ENCODE measurements at places on chromosomes 1 and 21. TPM values are rescaled to one million over a fixed set of nuclear protein-coding genes. Genes with fewer than 3 reads are reported as not detected.

DNA sequence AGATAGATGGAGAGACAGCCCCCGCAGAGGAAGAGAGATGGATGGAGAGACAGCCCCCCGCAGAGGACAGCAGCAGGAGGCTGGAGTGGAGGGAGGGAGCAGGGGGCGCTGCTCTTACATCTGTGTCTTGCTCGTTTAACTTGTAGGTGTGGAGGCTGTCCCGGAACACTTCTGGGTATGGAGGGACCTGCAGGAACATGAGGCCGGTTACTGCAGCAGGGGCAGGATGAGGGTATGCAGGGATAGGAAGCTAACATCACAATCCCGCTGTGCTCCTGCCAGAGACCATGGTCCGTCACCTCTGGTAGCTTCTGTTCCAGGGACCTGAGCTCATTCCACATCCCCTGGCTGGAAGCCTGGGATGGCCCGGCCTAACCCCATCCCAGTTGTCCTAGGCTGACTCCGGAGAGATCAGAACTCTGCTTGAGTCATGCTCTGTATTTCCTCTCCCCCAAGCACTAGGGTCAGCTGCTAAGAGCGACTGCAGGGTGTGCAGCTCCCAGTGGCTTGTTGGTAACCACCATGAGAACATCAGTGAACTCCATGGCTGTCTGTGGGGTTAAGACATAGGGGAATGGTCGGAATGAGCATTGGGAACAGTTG lies 36.7 kb upstream of the GOLT1A start:
- no peaks in the 10 kb centered on the region for H3K4me1 ChIP-seq
- no peak for DNase-seq
- H3K27ac ChIP-seq = no peak overlapping the region
- H3K27me3 ChIP-seq = peaks cover 5% of the 10 kb centered on the region
- no peak overlapping the region for H3K4me3 ChIP-seq

DNA sequence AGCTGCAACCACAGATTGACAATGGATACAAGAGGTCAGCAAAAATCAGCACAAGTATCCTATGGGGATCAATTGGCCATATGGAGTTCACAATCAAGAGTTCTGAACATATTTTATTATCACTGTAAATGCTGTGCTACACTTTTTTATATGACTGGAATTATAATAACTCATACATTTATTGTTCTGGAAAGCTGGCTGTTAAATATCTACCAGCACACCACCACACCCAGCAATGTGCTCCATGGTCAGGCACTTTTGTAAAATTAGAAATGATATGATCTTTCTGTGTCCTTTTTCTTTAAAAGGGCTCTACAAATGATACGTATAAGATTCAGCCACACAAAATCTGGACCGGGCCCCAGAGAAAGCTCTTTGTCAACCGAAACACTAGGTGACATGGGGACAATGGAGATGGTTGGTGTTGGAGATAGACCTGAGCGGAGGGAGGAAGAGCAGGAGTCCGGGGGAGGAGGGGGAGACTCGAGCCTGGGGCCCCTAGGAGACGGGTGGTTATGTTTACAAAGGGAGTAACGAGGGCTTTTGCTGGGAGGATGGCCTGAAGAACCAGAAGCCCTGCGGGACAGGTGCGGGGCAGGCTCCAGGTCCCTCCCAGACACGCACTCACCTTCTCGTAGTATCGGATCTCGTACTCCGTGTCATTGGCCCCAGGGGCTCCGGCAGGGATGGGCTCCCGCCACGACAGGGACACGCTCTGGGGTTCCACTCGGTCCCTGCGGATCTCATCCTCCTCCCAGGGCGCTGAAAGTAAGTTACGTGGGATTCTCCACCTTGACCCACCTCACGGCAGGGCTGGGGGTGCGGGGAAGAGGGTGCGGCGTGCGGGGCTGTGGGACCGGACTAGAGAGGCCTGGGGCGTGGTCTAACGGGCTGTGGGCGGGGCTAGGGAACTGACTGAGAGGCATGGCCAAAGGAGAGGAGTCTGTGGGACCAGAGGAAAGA lies 30.0 kb downstream of the EPHA10 start:
- no peak overlapping the region for H3K4me3 ChIP-seq
- peaks cover 6% of the 10 kb centered on the region for H3K36me3 ChIP-seq
- no peak overlapping the region for H3K27ac ChIP-seq
- DNase-seq = no peak
- no peaks in the 10 kb centered on the region for H3K4me1 ChIP-seq

Gene FCRL5
- polyA plus RNA-seq = 138 TPM

- H3K36me3 ChIP-seq = no peaks in the 10 kb centered on the region
- H3K27me3 ChIP-seq = no peaks in the 10 kb centered on the region
- peak overlapping the region; percentile 31 for H3K4me3 ChIP-seq
- no peak overlapping the region for H3K27ac ChIP-seq
Observed at GRCh38 chr1:93004566-93005251, 43.4 kb upstream of the DIPK1A start.

Gene TATDN3
- 39.6 TPM for polyA plus RNA-seq

GRCh38 chr1:110433803-110434202 lies 17.1 kb upstream of the PROK1 start:
- H3K27ac ChIP-seq = no peak overlapping the region
- H3K36me3 ChIP-seq = no peaks in the 10 kb centered on the region
- peaks cover 10% of the 10 kb centered on the region for H3K27me3 ChIP-seq
- H3K4me3 ChIP-seq = no peak overlapping the region
- DNase-seq = no peak

GRCh38 chr21:34761758-34762330 lies 93.0 kb downstream of the CLIC6 start:
- H3K36me3 ChIP-seq = no peaks in the 10 kb centered on the region
- H3K4me1 ChIP-seq = no peaks in the 10 kb centered on the region
- no peaks in the 10 kb centered on the region for H3K27me3 ChIP-seq

DNA sequence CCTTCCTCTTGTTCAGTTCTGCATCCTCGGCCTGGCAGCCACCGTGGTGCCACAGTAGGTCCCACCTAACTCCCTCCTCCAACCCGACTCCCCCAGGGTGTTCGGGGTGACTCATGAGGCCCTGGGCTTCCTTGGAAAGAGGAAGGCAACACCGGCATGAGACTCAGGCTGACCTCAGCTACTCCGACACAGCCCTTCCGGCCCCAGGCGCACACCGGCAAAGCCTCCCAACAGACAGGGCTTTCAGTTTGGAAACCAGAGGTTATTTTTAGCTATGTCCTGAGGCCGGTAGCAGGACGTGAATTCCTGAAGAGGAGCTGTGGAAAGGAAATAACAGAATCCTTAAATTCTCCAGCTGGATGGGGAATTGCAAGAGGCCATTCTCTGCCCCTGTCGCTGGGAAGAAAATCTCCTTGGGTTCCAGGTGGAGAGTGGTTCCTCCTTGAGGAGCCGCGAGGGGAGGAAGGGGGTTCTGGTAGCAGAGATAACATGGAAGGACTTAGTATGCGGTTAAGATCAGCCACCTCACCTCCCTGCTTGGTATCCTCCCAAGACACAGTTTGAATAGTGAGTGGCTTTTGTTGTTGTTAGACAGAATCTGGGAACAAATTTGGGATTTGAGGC lies 24.4 kb downstream of the PLXNA2 start:
- H3K4me1 ChIP-seq = no peaks in the 10 kb centered on the region
- peaks cover 22% of the 10 kb centered on the region for H3K36me3 ChIP-seq

Gene SLC25A34
- not detected for polyA plus RNA-seq

Gene COL16A1
- polyA plus RNA-seq = not detected

Gene SLC19A2
- 0.44 TPM for polyA plus RNA-seq

DNA sequence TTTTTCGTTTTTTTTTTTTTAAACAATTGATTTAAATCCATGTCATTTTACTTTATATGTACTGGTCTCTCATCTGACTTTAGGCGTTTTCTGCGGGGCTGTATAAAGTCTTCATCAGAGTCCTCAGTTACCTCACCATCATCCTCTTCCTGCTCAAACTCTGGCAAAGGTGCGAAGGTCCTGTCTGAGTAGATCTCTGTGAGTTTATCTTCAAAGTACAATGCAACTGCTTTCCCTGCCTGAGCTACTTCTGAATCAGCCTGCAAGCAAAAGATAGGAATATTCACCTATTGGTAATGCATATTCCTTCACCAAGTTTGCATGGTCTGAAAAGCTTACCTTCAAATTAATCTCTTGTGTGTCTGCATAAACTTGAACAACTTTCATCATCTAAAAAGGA lies 113.4 kb downstream of the TRIM33 start:
- no peaks in the 10 kb centered on the region for H3K27me3 ChIP-seq
- no peaks in the 10 kb centered on the region for H3K4me1 ChIP-seq
- no peak overlapping the region for H3K27ac ChIP-seq
- DNase-seq = no peak

GRCh38 chr21:43192501-43193081 lies 23.8 kb downstream of the CRYAA start:
- DNase-seq = no peak
- no peak overlapping the region for H3K27ac ChIP-seq
- peak overlapping the region; percentile 32 for H3K4me3 ChIP-seq

Gene RHOC
- 66.6 TPM for polyA plus RNA-seq

Gene DCDC2B
- not detected for polyA plus RNA-seq

DNA sequence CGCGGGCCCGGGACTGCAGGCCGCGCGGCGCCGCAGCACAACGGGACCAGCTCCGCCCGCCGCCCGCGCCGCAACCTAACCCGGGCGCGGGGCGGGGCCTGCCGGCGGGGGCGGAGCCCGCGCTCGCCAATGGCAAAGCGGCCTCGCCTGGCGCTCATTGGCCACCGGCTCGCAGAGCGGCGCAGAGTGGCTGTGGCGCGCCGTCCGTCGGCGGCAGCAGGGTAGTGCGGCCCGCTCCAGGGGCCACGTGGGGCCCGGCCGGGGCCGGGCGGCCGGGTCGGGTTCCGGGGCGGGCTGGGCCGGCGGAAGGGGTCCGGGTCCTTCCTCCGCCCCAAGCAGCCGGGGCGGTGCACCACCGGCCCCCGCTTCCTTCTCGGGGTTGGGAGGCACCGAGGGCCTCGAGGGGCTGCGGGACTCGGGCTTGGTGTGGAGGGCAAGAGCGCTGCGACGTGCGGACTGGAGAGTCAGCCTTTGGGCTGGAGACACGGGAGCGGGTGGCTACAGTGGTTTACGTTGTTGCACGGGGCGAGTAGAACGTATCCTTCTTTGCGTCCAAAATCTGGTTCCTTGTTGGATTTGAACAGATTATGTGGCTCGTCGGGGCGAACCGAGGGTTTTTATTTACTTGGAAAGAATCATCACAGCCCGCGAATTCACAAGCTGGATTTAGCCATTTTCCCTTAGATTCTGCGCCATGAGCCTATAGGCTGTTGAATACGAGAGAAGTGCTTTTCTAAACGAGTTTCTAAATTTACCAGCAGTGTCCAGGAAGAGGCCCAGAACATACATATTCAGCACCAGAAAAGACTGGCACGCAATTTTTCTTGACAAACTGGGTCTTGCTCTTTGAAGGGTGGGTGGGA lies at the start of gene SRM:
Gene SRM (minus strand): TSS at position 51 of the 863 bp plus-strand sequence. CDS start 75 bp downstream, outside the sequence.
- DNase-seq = peak; percentile 94
- H3K27me3 ChIP-seq = no peaks in the 10 kb centered on the region

DNA sequence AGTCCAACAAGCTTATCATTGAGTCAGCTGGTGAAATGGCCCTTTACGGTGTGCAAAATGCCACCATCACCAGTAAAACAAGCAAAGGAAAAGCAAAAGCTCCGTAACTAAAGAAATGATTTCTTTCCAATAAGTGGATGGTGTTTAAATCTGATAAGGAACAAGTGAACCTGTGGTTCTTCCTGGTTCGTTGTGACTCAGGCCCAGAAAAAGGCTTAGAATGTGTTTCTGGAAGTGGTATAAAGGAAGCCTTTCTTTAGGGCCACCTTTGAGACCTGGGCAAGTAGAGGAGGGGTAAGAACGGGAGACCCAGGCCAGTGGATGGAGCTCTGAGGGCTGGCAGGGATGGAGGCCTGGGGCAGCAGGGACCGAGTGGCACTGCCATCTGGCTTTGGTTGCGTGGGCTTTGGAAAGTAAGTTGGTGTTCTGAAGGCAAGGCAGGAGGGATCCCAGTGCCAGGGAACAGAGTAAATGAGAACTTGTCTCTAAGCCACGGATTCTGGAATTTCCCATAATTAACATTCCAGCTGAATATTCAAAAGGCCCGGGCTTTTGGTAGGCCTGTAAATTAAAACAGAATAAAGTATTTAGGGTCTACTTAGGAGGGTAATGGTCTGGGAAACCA lies 87.9 kb upstream of the LMO4 start:
- H3K4me3 ChIP-seq = no peak overlapping the region
- H3K27ac ChIP-seq = no peak overlapping the region
- peaks cover 31% of the 10 kb centered on the region for H3K27me3 ChIP-seq
- H3K36me3 ChIP-seq = no peaks in the 10 kb centered on the region
- DNase-seq = no peak

DNA sequence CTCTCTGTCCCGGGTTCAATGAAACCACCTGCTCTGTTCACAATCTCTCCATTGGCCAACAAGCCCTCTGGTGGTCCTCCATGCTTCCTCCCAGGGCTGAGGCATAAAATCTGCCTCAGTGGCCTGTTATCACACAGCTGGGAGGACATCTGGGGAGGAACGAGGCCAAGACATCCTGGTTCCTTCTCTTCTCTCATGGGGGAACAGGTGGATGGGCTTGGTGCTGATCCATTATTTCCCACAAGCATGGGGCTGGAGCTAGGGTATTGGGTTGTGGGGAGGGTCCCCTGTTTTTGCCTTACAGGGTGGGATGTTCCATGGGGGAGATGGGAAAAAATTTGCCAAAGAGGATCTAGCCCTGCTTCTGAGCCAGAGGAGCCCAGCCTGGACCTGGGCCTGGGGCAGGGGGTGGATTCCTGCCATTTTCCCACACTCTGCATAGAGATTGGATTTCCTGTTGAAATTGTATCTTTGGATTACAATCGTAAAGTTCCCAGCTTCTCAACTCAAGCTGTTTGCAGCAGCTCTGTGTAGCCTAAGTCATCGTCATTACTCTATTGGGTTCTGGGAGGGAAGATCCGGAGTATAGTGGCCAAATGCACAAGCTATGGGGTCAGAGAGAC lies 124.7 kb downstream of the NAV1 start:
- H3K27ac ChIP-seq = no peak overlapping the region
- H3K27me3 ChIP-seq = peaks cover 4% of the 10 kb centered on the region
- DNase-seq = no peak
- no peaks in the 10 kb centered on the region for H3K36me3 ChIP-seq
- H3K4me1 ChIP-seq = no peaks in the 10 kb centered on the region

DNA sequence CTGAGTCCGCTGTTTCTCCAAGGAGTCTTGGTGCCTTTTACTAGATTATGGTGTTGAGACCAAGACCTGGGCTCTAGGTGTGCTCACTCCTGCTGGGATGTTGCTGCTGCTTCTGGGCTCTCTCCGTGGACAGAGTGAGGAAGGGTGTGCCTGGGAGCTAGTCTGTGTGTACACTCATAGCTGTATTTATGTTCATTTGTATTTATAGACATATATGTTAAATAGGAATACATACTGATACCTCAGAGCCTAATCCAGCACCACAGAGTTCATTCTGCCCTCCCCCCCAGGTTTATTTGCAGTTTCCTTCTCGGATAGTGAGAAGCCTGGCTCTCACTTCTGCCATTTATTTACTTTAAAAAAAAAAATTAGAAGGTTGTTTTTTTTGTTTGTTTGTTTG lies 12.6 kb downstream of the PCNT start:
- peaks cover 4% of the 10 kb centered on the region for H3K4me1 ChIP-seq
- no peak overlapping the region for H3K4me3 ChIP-seq
- no peak for DNase-seq

All from naive B cell (primary cell).